ENCODE measurements at places on chromosomes 11 and 22.

DNA sequence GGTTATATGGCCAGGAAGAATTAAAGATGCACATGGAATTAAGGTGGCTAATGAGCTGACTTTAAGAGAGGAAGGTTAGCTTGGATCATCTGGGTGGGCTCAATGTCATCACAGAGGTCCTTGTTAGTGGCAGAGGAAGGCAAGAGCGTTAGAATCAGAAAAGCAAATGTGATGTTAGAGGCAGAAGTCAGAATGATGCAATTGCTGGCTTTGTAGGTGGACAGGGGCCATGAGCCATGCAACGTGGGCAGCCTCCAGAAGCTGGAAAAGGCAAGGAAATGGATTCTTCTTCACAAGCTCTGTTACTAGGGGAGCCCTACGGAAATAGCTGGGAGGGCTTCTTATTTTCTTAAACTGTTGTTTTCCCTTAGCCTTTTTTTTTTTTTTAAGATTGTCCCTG, 2.3 kb upstream of the CBLIF start:
- no peak for DNase-seq

- DNase-seq = no peak
Measured at GRCh38 chr22:48871176-48871840, 956.4 kb downstream of the BRD1 start.

DNA sequence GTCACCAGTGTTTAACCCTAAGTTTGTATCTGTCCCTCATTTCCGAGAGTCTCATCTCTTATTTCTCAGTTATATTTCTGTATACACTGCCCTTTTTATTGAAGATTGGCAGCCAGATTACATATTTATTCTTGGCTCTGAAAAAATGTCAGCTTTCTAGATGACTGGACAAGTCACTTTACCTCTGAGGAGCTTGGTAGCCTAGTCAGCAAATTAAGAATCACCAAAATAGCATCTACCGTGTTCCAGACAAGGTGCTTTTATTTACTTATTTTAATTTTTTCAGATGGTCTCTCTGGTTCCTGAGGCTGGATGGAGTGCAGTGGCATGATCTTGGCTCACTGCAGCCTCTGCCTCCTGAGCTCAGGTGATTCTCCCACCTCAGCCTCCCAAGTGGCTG, 5.6 kb upstream of the RBM4 start:
- DNase-seq = no peak

DNA sequence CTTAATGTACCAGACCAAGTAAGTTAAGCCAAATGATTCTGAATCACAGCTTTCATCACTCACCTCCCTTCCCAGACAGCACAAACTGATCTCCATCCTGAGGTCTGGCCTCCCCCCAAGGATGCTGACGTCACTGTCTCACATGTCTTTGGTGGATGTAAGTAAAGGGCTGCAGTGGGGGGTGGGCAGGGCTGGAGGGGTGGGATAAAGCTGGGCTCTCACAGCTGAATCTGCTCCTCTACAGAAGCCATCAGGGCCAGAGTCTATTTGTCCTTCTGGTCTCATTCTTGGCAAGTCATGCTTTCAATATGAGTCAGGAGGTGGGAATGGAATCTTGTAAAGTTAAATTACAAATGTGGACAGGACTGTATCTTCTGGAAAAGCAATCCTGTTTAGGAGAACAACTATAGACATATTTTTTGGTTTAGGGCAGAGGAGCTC, 32.7 kb downstream of the P4HA3 start:
- no peak for DNase-seq

- DNase-seq = no peak
Measured at GRCh38 chr11:13378316-13378715, 84.7 kb downstream of the BTBD10 start.

- DNase-seq = no peak
Measured at GRCh38 chr11:42234451-42234951, 775.0 kb upstream of the LRRC4C start.

DNA sequence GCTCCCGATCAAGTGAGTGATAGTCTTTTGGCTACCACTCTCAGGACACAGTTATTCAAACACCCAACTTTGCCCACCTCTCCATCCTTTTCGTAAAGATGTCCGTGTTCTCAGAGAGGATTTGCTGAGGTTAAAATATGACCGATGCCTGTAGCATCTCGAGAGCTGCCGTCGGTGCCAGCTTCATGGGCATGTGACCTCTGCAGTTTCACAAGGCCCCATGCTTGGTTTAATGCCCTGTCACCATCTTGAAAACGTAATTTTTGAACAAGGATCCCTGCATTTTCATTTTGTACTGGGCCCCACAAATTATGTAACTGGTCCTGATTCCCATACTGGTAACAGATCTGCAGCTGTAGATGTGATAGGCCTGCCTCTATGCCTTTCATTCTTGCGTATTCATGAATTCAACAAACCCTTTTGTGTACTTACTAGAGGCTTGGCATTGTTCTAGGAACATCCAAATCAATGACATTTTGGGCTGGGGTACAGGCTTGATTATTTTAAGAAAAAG, 85.1 kb downstream of the BMAL1 start:
- DNase-seq = no peak

DNA sequence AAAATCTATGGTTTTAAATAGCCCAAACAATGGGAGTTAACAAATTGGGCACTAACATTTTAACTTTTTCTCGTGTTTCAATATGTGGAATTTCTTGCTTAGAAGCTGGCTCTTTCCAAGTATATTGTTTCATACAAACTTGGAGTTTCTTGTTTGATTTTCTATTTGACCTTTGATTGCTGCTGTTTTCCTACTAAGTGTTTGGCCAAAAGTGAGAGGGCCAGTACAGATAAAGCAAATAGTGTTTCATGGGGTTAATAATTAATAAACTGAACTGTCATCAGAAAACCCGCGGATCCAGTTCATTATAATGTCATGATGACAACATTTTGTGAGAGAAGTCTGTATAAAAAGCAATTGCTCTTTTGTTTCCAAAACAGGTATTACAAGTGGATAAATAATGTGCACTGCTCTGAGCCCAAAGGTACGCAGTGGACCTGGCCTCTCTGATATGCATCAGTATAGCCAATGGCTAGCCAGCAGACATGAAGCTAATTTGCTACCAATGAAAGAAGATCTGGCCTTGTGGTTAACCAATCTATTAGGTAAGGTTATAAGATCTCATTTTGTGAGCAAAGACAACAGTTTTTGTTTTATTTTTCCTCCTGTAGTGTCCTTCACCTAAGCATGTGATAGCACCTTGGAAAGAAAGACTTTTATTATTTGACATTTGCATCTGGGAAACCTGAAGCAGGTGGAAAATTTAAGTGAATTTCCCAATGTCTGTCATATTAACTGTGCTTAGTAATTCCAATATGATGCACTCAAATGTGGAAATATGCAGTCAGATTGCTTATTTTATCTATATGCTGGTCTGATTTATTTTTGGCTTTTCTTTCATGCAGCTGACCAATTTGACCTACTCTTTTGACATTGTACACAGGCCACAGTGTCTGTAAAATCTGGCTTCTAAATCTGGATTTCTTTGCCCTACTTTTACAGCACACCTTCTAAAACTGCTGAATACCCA, 8.3 kb downstream of the GAS2 start:
- DNase-seq = no peak

DNA sequence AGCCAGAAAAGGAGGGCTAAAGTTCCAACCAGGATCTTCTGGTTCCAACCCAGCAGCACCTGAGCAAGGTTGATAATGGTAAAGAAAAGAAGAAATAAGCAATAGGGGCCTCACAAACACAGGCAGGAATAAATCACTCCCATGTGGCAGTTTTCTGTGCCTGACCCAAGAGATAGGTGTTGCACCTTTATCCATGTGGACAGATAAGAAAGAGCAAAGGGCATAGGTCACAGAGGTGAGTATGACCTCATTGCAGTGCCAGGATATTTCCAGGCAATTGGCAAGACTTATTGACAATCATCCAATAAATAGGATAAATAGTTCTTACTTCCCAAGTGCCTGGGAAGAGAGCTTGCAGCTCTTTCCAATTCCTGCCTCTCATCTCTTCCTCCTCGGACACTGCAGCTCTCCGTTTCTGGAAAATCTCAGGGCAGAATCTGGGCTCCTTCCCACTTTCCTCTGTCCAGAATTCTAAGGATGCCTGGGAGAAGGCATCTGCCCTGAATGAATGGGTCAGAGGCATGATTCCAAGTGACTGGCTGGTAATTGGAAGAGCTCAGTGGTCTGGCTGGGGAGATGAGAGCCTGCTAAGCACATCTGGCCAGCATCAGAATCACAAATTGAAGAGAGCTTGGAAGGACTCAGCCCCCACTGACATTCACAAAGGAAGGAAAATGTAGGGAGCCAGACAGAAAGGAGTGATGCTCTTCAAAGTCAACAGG, 14.5 kb upstream of the LRRC55 start:
- no peak for DNase-seq

- DNase-seq = no peak
Measured at GRCh38 chr22:23137905-23138561, 3.8 kb downstream of the RSPH14 start.

- DNase-seq = no peak
Measured at GRCh38 chr11:117473481-117474091, 145.9 kb downstream of the CEP164 start.

DNA sequence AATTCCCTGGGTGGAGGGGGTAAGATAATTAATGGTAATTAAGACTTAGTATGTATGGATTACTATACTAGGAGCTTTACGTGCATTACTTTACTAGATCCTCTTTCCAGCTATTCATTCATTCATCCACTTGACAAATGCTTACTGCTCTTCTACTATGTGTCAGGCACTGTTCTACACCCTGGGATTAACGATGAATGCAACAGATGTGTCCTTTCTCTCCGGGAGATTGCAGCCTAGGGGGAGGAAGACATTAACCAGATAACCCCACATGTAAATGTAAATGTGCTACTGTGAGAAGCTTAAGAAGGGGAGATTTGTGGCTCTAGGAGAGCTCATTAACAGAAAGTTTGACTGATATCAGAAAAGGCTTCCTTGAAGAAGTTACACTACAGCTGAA, 1.7 kb downstream of the ANKK1 start:
- DNase-seq = no peak

DNA sequence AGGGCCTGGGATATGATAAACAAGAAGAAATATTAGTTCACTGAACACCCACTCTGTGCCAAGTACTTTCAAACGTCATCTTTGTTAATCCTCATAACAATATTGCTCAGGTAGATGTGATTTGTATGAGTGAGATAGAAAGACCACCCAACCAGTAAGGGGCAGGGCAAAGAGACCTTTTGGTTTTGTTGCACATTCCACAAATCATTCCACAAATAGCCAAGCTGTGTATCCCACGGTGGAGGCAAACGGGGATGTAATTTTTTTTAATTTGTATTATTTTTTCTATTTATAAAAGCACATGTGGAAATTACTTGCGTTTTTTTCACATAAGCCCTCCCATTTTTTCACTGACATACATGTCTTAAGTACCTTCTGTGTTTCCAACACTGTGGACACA, 29.0 kb downstream of the LAYN start:
- no peak for DNase-seq

GRCh38 chr22:50269970-50270665, at the start of gene MAPK11:
Gene MAPK11 (minus strand): TSS chr22:50270380. CDS start chr22:50270292, 88 bp downstream.
- DNase-seq = no peak

- no peak for DNase-seq
Measured at GRCh38 chr11:46597155-46597554, 3.3 kb upstream of the AMBRA1 start.

DNA sequence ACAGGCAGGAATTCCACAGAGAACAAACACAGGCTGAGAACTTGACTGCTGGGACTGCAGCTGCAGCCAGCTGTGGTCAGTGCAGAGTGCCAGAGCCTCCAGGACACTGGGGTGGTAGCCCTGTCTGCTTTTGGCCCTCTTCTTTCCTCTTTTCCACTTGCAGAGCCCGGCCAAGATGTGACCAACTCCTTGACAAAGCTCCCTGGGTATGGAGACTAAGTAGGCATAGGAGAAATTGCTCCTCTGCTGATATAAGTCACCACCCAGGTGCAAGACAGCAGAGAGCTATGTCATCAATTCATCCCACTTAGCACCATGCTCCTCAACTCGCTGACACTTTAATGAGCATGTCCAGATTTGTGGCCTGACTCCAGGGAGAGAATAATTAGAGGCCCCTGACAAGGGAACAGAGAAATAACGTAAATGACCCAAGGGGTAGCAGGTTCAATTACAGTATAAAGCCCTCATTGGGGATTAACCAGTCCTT, 369.4 kb upstream of the B3GAT1 start:
- DNase-seq = no peak

- DNase-seq = no peak
Measured at GRCh38 chr11:84383576-84383975, 1097.4 kb upstream of the CCDC90B start.

DNA sequence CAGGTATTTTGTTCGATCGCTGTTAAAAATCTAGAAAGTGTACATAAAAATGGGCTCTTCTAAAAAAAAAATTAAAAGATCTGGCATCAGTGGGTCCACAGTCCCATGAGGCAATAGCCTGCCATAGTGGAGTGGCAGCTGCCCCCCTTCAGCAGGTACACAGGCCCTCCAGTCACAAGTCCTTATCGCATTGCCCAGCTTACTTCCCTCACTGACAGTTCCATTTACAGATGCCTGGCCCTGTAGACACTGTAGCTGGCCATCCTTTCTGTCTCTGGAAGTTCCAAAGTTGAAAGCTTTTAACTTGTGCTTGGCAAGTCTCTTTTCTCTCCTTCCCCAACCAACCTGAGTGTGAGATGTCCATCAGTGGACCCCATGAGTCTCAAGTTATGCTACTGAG, 11.4 kb downstream of the ZNRF3 start:
- DNase-seq = no peak

DNA sequence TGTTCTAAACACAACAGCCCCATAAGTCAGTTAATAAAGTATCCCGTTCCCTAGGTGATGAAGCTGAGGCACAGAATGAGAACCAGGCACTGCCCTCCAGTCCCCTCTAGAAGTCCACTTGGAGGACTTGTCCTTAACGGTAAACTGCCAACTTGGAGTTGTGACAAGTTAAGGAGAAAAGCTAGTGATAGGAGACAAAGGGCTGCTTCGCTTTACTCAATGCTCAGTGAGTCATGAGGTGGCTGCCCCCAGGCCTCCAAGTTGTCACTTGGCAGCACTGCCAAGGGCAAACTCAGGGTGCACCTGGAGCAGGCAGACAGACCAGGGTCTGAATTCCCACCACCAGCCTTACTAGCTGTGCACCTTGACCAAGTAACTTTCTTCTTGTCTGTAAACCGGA, 13.5 kb downstream of the SLC43A1 start:
- DNase-seq = no peak

GRCh38 chr11:27242591-27242990, 120.4 kb downstream of the CCDC34 start:
- DNase-seq = no peak

DNA sequence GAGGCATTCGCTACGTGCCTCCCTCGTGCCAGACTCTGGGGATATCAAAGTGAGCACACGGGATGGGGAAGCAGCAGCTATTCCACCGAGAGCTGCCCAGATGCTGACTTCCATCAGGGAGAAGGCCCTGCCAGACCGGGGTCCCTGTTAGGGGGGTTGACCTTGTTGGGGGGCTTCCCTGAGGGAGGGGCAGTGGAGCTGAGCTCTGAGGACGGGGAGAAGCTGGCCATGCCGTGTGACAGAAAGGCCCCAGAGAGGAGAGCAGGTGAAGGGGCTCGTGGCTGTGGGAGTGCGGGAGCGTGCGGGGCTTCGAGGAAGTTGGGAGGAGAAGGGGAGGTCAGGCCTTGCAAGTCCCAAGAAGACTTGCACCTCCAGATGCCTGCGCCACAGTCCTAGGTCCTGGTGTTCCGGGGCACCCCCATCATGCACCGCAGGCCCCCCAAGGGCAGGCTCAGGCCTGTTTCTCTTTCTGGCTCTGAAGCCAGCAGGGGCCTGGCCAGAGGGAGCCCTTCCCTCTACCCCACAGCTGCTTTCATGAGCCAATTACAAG, 94.4 kb downstream of the ARHGAP8 start:
- no peak for DNase-seq
